Tongue (tissue), 3 donors: ENCODE measurements at places on chromosomes 1 and 21. TPM values are rescaled to one million over a fixed set of nuclear protein-coding genes. Genes with fewer than 3 reads are reported as not detected.

Gene CR1
- total RNA-seq, result 1.5 TPM

Gene RHCE
- 2.2 TPM for total RNA-seq

Gene KRTAP13-2
- total RNA-seq, result not detected

Gene NBPF6
- total RNA-seq, result not detected

Gene TMEM200B
- total RNA-seq, result 11.0 TPM

Gene SPRR3
- 58.0 TPM for total RNA-seq

Gene MPZ
- total RNA-seq, result 67.9 TPM

Gene DENND2D
- total RNA-seq, result 12.0 TPM

Gene ZFYVE9
- 53.3 TPM for total RNA-seq

Gene KIF2C
- 12.5 TPM for total RNA-seq

Gene EDN2
- 5.1 TPM for total RNA-seq

Gene MAP10
- total RNA-seq, result 4.8 TPM

Gene RORC
- total RNA-seq, result 13.7 TPM

Gene S100A3
- 0.72 TPM for total RNA-seq

Gene ETNK2
- total RNA-seq, result 14.7 TPM

Gene OR2L5
- total RNA-seq, result not detected

Gene SLC44A3
- total RNA-seq, result 3.3 TPM

Gene CD1B
- total RNA-seq, result not detected

Gene S100A4
- 160 TPM for total RNA-seq

Gene LDLRAD1
- not detected for total RNA-seq

Gene MSH4
- total RNA-seq, result 0.51 TPM

Gene CCDC17
- not detected for total RNA-seq

Gene LINGO4
- total RNA-seq, result 0.41 TPM

Gene LCE1C
- total RNA-seq, result not detected

Gene RCC1
- 18.8 TPM for total RNA-seq

Gene ERG
- 8.6 TPM for total RNA-seq

Gene PLPPR4
- total RNA-seq, result 18.3 TPM

Gene GJA9
- total RNA-seq, result not detected

Gene GPR37L1
- total RNA-seq, result 0.41 TPM

Gene CENPL
- total RNA-seq, result 12.6 TPM

Gene SUSD4
- total RNA-seq, result 28.9 TPM

Gene FMO2
- 2.6 TPM for total RNA-seq

Gene UBXN10
- 0.51 TPM for total RNA-seq

Gene FAM43B
- total RNA-seq, result not detected

Gene FBXO44
- 5.8 TPM for total RNA-seq

Gene TTC22
- 8.7 TPM for total RNA-seq

Gene C1orf115
- 20.6 TPM for total RNA-seq

Gene ASCL5
- not detected for total RNA-seq

Gene LZIC
- total RNA-seq, result 52.6 TPM

Gene SERINC2
- total RNA-seq, result 12.1 TPM

Gene SNX7
- total RNA-seq, result 48.3 TPM

Gene SPAG17
- total RNA-seq, result 1.1 TPM
